G401 (cell line): ENCODE measurements at places on chromosomes 4 and X.

DNA sequence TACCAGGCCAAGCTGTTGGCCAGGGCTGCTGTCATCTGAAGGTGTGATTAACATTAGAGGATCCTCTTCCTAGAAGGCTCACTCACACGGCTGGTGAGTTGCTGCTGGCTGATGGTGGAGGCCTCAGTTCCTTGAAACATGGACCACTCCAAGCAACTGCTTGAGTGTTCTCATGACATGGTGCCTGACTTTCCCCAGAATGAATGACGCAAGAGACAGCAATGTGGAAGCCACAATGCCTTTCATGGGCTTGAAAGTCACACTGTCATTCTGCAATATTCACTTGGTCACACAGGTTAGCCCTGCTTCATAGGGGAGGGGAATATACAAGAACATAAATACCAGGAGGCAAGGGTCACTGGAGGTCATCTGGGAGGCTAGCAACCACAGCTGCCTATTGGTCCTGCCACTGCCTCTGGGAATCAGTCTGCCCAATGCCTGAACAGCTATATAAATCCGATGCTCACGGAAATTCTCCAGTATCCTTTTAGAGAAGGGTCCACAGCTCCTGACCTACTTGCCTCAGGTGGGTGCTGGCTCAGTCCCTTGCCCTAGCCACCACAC is 97.1 kb upstream of the MAML3 start:
- peak; percentile 10 for DNase-seq

DNA sequence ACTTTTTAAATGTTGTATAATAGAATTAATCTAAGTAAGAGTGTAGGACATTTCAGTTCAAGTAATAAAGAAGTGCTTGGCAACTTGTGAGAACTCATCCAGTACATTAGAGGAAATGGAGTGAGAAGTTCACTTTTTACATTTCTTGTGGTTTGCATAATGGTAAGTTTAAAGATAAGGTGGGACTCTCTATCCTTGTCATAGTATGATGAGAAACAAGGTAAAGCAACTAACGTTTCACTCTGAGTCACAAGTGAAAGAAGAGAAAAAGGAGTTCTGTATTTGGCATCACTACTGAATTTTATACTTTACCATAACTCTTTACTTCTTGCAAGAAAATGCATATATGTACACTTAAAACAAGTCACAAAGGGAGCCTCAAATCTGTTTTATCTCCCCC is 219.4 kb downstream of the SLC4A4 start:
- DNase-seq = no peak

- DNase-seq = no peak
Observed at GRCh38 chrX:77694491-77694890, 91.5 kb downstream of the ATRX start.

- DNase-seq = no peak
Observed at GRCh38 chr4:7121866-7122653, 54.2 kb upstream of the GRPEL1 start.

- DNase-seq = no peak
Observed at GRCh38 chr4:140244328-140244727, 90.3 kb upstream of the MAML3 start.

GRCh38 chr4:25926462-25926861 is 12.4 kb downstream of the SMIM20 start:
- DNase-seq = peak; percentile 77

GRCh38 chrX:153917869-153918268 is 8.2 kb downstream of the ARHGAP4 start:
- DNase-seq = no peak

- DNase-seq = no peak
Observed at GRCh38 chr4:105280338-105281123, 133.9 kb downstream of the TET2 start.

- DNase-seq = peak; percentile 68
Observed at GRCh38 chrX:23435575-23435974, 100.9 kb downstream of the PTCHD1 start.

DNA sequence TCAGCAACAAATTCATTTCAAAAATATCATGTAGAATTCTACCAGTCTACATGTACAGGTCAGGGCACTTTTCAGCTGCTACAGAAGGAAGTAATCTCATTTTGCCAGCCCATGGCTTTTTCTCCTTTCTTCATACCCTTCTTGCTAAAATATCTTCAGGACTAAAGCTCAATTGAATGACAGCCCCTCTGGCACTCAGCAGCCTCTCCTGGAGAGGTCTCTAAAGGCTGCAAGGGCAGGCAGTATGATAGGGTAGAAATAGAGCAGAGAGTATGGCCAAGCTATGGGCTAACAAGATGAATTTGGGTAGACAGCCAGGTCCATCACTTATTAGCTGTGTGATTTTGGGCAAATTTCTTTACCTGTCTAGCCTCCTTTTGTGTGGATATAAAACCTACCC is 224.6 kb upstream of the RPL34 start:
- DNase-seq = no peak

DNA sequence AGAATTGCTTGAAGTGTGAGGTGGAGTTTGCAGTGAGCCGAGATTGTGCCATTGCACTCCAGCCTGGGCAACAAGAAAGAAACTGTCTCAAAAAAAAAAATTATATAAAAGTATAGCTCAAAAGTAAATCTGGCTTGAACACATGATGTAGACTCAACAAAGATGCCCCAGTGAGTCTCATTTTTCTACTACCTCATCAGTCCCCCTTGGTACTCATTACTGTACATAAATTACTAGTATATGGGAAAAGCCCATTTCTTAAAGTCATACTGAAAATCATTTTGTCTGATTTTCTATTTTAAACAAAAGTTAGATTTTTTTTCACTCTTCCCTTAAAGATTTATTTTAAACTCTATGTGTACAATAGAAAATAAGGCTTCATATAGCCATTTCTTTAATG is 39.2 kb downstream of the FAM241A start:
- DNase-seq = no peak

GRCh38 chr4:160136021-160136420 is 1033.1 kb downstream of the RAPGEF2 start:
- no peak for DNase-seq

GRCh38 chr4:151803246-151803645 is 42.4 kb upstream of the GATB start:
- no peak for DNase-seq

DNA sequence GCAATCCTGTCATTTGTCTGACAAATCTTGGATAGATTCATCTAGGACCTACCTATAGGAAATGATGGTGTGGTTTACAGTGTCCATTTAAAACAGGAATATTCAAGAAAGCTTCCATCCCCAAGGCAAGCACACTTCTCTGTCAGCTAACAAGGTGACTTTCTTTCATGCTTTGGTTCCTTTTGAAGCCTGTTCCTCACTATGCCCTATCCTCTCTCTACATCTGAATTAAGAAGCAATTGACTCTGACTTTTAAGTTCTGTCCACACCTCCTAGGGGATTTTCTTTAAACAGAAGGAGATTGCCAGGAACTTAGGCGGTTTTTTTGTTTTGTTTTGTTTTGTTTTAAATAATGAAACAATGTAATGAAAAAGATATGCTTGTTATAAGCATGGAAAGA is 1181.4 kb upstream of the TENM3 start:
- DNase-seq = no peak

DNA sequence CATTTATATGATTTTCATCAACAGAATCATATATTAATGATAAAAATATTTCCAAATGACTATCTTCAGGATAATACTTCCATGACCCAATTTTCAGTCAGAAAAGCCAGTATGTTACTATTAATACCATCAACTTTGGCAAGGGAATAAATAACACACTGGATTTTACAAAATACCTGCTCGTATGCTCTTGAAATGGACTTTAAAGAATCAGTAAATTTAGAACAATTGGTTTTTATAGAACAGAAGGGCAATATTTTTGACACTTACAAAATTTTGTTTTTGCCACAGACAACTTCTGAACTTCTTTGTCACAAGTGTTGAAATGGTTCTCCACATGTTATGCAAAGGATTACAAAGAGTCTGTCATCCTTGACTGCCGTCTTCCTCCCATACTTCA is 700.4 kb downstream of the FSTL5 start:
- peak; percentile 60 for DNase-seq

GRCh38 chr4:183129125-183129524 is 30.1 kb downstream of the WWC2 start:
- DNase-seq = no peak

DNA sequence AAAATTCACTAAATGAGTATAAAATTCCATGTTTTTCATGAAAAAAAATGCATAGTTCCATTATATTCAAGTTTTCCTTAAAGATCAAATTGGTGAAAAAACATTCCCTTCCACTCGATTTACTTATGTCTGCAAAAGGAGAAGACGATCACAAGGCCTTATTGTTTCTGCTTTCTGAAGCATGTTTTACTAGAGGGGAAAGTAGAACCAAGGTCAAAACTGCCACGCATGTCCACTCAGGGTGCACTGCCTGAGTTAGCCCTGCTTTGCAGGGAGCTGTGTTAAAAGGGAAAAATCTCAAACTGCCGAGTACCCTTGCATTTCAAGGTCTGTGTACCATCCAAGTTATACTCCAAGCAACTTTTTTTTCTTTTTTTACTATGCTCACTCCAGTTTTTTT is 57.2 kb downstream of the TRAPPC11 start:
- DNase-seq = no peak

DNA sequence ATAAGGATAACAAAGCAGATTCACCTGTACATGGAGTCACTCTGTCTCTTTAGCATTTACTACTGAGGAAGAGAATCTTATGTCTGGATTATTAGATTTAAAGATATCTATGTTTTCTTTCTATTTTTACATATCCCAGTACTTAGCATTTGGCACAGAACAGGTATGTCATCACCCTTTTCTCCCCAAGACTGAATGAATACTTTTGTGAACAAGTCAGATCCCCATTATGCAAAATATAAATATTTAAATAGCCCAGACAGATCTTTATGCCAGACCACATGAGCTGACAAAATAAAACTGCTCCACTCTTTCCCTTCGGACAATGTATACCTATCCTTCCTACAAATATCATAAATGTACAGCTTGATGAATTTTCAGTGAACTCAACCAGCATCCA is 94.5 kb downstream of the CASK start:
- DNase-seq = no peak

DNA sequence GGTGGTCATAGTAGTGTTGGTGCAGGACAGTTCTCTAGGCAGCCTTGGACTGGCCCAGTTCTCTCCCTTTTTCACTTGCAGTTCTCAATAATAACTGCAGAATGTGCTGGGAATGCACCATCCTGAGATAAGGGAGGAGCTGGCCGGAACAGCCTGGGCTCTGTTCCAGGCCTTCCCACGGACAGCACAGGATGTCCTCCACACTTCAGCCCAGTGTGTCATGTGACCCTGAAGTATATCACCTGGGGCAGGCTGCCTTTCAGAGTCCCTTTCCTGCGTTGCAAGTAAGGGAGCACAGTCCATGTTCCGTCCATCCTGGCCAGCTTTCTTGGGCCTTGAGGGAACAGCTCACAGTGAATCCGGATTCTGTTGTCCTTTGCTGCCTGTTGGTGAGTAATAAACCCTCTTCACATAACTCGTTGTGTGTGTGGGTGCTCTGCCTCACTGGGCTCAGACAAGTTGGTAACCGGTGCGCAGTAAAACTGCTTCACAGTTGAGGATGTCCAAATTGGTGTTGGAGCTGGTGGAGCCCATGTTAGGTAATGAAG is 32.3 kb upstream of the BBS12 start:
- DNase-seq = peak; percentile 3

DNA sequence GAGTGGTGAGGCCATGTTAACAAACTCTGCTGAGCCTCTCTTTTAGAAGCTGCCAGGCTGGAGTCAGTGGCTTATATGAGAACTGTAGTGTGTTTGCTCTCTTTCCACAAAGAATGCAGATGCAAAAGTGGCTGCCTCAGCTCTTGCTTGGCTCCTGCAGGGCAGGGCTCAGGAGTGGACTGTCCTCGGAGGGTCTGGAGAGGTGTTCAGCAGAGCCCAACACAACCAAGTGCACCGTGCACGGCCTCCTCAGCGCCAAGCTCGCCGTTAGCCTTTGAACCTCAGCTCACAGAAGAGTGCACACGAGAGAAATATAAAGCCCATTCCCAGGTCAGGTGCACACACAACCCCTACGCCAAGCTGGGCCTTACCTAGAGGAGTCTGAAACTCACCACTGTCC is 82.8 kb downstream of the C4orf51 start:
- no peak for DNase-seq

DNA sequence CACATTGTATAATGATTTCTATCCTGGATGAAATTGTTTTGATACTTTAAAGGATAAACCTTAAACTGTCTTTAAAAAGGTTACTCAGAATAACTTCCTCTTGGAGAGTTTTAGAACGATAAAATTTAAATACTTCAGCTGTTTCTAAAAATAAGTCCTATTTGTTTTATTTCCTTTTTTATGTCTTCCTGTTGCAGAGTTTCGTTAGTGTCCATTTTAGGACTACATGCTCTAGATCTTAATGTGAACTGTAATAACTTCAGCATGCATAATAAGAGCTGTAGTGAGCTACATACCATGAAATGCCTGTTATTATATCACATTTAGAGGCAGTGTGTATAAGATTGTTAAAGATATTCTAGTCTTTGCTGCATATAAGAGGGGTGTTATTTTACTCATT is 14.6 kb downstream of the ATP10D start:
- DNase-seq = no peak

- DNase-seq = no peak
Observed at GRCh38 chr4:4328206-4328605, 38.2 kb downstream of the ZBTB49 start.

DNA sequence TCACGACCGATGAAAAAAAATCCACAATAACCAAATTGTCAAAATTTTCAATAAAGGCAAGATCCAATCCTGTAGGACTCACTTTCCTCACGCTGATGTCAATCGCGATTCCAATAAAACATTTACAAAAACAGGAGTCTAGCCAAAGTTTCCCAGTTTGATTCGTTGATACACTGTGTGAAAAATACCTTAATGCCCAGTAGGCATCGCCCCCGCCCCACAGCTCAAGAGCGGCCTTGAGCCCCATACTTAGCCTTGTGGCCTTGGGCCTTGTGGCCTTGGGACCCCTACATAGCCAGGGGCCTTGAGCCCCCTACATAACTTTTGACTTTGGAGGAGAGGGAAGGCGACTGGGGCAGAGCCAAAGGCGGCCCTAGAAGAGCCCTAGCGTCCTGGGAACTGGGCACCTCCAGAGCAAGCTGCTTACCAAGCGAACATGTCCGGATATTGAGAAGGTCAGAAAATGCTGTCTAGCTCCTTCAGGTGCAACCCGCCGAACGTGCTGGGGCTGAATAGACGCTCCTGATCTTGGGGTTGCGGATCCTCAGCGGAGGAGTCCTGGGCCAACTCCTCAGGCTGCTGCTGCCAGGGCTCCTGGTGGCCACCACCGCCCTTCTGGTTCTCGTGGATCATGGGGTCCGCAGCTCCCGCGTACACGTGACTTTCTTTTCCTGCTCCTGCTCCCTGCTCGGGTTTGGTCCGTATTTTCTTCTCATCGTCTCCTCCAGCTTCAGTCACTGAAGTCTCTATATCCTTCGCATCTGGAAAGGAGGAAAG is 62.9 kb downstream of the RHOXF2B start:
- DNase-seq = no peak
